ENCODE measurements at places on chromosomes 6 and 20. TPM values are rescaled to one million over a fixed set of nuclear protein-coding genes. Genes with fewer than 3 reads are reported as not detected.

DNA sequence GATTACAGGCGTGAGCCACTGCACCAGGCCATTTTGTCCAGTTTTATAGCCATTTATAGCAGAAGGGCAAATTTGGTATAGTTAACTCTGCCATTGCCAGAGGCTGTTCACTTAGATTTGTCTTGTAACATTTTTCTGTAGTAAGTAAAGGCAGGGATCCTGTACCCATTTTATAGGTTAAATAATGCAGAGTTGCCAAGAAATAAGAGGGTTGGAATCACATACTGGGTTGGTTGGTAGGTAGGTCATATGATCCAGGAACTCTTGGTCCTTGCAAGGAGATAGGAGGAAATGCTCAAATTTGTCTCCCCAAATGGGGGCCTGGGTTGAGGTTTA, 68.1 kb downstream of the SHLD1 start:
- no peak for DNase-seq

- DNase-seq: no peak
Observed at GRCh38 chr6:87375315-87375714, 30.7 kb downstream of the C6orf163 start.

GRCh38 chr20:47876311-47877088, 91.2 kb upstream of the SULF2 start:
- no peak for DNase-seq

DNA sequence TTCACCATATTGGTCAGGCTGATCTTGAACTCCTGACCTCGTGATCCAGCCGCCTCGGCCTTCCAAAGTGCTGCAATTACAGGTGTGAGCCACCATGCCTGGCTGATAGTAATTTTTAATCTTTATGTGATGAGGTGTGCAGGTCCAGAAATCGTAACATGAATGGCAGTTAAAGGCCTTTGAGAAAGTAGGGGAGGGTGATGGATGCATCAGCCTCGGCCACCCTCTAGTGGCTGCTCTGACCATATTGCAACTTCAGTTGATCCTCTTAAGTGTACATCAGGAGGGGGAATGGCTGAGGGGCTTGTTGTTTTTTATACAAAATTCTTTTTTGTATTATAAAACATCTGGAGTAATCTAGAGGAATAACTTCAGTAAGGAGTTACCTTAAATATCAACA, 193.0 kb downstream of the ZFAND3 start:
- DNase-seq: no peak

DNA sequence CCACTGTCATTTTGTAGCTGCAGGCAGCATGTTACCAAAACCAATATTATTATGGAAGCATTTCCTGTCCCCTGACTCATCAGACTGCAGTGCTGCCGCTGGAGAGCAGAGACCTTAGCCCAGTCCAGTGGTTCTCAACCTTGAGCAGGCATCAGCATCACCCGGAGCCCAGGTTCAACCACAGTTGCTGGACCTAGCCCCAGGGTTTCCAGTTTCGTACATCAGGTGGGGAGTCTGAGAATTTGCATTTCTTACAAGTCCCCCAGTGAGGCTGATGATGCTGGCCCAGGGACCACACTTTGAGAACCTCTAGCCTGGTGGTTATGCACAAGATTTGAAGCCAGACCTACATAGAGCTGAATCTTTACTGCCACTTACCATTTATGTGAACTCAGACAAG, 47.3 kb downstream of the LY86 start:
- DNase-seq: no peak

DNA sequence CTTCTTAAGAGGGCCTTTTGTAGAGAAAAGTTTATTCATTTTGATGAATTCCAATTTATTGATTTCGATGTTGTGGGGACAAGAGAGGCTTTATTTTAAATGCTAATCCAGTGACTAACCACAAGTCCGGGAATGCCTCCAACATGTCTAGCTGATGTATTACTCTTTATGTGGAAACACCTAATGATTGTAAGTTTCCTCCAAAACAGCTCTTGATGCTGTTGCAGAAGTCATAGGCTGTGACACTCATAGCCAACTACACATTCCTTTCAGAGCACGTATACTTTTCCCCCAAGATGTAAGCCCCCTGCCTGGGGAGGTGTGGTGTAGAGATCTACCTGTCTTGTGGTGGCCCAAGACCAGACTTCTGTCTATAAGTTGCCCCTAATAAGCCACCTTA, 61.3 kb upstream of the RNF24 start:
- no peak for DNase-seq

- DNase-seq: no peak
Observed at GRCh38 chr20:41391587-41392001, 25.0 kb upstream of the EMILIN3 start.

- no peak for DNase-seq
Observed at GRCh38 chr20:10448270-10449156, 13.4 kb downstream of the SLX4IP start.

GRCh38 chr20:22698259-22698842, 114.0 kb upstream of the FOXA2 start:
- DNase-seq: no peak

GRCh38 chr6:137247724-137248123, 28.5 kb upstream of the IFNGR1 start:
- DNase-seq: no peak

- DNase-seq: no peak
Observed at GRCh38 chr6:1862411-1862810, 252.7 kb downstream of the FOXC1 start.

DNA sequence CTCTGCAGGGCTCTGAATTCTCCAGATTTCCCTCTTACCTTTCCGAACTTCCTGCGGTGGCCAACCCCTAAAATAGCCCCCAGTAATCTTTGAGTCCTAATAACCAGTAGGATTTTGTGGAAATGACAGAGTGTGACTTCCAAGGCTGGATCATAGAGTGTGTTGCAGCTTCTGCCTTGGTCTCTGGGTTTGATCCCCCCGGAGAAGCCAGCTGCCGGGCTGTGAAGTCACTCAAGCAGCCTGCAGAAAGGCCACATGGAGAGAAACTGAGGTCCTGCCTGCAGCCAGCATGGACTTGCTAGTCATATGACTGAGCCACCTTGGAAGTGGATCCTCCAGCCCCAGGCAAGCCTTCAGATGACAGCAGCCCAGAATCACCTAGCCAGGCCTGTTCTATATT, 46.3 kb upstream of the SCRT2 start:
- DNase-seq: no peak

Gene NFATC2
- polyA plus RNA-seq: 9.7 TPM

Gene TTBK1
- polyA plus RNA-seq: 0.94 TPM

Gene PXMP4
- 13.5 TPM for polyA plus RNA-seq
